ENCODE measurements at places on chromosomes 3 and 15.

DNA sequence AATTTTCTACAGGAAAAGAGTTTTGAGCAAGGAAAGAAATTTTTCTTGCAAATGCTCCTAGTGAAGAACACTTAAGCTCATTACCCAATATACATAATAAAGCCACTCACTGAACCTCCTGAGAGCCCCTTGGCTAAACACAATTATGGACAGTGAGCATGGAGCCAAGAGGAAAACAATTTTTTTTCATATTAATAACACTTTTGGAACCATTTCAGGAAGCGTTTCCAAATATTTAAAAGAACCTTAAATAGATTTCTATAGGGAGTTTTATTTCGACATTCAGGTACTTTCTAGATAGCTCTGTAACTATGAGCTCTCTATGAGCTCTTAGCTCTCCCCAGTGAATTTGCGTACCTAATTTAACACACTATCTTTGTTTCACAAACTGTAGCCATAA is 581.1 kb downstream of the ZNF385D start:
- no peak for DNase-seq

- DNase-seq, result no peak
Observed at GRCh38 chr3:117079997-117080396, 370.4 kb downstream of the TUSC7 start.

GRCh38 chr3:59812237-59813147 is 762.7 kb upstream of the CFAP20DC start:
- DNase-seq, result peak; percentile 74

DNA sequence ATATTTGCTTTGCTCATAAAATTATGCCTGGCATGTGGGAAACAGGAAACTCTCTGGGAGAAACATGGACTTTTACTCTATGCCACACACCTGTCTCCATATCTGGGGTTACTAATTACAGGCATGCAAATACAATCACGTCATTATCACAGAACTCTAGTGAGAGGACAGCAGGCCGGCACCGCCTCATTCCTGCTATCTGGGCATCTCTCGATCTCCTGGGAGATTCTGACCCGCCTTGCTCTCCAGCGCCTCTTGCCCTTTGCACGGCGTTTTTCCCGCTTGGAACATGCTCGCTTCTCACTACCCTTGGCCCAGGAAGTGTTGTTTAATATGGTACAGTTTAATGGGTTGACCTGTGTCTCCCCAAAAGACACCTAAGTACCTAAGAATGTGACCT is 45.4 kb upstream of the PARL start:
- no peak for DNase-seq

GRCh38 chr3:78035131-78035641 is 995.3 kb downstream of the ROBO2 start:
- DNase-seq, result no peak

DNA sequence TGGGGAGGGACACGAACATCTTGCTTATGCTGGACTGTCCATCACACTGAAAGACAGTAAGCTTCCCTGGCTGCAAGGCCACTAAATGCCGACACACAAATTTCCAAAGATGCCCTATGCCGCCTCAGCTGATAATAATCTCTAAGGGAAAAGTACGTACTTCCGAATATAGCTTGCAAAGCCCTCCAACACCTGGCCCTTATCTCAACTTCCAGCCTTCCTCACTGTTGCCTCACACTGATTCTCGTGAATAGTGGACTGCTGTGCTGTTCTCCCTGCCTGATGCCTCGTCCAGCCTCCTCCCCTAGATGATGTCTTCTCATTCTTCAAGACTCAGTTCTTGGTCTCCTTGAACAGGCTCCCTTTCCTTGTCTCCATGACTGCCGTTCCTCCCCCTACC is 72.3 kb downstream of the CD47 start:
- DNase-seq, result no peak

GRCh38 chr15:58109419-58109818 is 28.8 kb upstream of the AQP9 start:
- no peak for DNase-seq

DNA sequence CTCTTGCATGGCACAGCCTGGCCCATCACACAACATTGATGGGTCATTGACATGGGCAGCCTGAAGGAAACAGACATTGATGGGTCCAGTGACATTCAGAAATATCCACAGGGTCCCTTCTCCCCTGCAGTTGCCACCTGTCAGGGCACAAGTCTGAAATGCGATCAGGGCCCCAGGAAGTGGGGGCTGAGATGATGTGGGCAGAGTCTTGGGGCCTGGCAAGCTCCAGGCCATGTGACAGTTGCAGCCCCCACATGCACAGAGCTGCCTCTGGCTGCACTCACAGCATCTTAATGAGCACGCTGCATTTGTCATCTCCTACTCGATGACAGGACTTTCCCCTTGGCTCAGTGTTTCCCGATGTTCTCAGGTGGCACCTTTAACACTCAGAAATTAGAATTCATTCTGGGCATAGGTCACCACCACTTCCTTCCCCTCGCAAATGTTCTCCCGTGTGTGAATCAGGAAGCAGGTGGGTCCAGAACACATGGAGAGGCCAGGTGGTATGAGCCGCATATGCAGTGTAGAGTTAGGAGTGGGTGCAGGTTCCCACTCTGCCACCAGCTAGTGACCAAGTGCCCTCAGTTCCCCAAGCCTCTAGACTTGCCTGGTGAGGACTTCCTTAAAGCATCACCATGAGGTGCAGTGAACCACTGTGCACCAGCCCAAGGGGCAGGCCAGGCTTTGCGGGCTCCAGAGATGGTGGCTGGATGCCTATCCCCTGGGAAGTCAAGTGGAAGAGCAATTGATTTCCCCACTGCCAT is 1.6 kb upstream of the TXNRD3 start:
- no peak for DNase-seq

DNA sequence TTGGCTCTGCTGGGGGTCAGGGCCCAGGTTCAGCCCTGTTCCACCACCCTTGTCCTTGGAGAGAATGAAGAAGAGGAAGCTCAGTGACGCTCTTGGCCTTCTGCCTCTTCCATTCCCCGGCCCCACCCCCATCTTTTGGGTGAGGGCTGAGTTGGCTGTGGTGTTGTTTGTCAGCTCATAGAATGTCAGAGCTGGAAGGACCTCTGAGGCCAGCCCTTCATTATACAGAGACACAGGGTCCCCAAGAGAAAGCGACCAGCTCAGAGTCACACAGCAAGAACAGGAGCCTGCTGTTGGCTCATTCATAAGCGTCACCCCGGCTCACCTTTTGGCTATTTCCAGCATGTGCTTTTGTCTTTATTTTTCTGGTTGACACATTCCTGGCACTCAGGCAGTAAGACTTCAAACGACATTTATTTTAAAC is 68.2 kb downstream of the AAGAB start:
- DNase-seq, result peak; percentile 41

DNA sequence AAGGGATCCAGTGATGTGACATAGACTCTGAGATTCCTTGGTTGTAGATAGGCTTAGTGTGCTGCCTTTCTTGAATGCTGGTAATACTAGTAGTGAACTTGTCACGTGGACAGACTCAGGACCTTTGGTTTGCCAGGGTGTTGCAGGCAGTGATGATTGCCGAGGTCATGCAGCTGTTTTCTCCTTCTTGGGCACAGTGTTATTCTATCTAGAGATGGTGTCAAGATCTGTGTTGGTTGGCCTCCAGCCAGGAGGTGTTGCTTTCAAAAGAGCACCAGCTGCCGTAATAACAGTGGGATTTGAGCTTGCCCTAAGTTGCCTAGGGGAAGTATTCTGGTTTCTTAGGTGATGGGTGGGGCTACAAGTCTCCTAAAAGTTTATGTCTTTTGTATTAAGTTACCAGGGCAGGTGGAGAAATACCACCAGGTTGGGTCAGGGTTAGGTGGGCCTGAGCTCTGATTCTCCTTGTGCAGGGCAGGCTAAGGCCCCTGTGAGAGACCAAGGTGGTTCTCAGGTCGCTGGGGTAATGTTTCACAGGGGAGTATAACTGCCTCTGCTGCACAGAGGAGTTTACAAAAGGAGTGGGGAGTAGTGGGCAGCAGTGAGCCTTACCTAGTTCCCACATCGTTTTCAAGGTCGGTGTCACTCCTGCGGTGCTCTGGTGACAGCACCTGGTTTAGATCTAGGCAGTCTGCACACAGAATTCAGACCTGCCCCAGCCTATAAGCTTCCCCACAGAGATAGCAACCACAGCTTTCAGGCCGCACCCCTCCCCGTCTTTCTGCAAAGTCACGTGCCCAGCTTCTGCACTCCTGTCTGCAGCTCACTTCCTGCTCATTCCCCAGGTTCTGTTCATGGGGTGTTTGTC is 350.3 kb downstream of the DOCK3 start:
- no peak for DNase-seq

DNA sequence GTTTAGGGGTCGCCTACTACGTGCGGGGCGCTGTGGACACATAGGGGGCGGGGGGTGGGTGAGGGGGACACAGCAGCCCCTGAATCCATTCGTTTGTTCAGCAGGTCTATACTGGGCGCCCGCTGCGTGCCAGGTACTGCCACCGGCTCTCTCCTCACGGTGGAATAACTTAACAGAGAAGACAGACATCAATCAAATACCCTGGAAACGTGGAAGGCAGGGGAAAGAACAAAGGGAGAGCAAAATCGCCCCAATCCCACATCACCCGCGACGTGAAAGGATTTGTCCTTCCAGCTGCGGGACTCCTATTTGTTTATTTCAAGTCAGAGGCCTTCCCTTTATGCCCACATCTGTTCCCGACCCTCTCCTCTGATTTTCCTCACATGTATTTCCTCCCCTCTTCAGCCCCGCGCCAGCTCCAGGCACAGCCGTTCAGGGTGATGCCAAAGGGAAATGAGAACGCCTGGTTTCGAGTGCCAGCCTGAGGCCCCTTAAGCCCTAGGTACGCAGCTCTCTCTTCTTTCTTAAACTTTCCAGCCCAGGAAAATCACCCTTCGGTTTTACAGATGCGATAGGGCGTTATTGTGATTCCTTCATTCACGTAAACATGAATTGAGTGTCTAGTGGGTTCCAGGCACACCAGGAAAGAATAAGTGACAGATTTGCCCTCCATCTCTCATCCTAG is 726 bp upstream of the PROK2 start:
- DNase-seq, result no peak

DNA sequence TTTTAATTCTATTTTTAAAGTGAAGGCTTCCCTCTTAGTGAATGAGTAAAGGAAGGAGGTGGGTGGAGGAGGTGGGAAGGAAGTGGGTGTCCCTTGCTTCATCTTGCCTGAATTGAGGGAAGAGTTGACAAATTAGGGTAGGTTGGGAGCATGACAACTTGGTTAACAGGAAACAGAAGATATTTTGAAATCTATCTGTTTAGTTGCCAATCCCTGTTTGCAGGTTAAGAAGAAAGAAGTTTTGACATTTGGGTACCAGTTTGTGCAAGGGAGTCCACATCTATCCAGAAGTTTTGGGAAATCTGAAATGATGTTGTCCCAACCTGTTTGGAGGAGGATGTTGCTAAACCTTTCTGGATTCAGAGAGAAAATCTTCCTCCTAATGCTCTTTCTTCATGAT is 204.1 kb upstream of the SUCLG2 start:
- DNase-seq, result no peak

GRCh38 chr3:37301980-37302708 is 127.8 kb upstream of the LRRFIP2 start:
- DNase-seq, result no peak

- no peak for DNase-seq
Observed at GRCh38 chr15:63595065-63595464, 2.1 kb upstream of the FBXL22 start.

DNA sequence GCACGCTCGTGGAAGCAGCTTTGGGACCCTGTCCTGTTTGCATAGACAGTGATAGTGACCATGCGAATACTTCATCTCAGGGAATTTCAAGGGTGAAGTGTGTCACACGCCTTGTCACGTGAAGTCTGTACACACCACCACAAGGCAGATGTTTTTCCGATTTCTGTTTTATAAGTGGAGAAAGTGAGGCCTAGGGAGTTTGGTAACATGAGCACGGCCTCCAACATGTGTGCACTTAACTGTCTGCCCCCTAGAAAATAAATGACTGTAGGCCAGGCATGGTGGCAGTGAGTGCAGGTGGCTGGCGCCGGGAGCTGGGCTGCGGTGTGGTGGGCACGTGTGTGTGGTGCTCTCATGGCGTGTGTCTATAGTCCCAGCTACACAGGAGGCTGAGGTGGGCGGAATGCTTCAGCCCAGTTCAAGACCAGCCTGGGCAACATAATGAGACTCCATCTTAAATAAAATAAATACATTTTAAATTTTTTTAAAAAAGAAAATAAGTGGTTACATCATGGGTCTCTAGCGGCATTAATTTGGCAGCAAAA is 42.0 kb downstream of the WHAMM start:
- DNase-seq, result no peak

DNA sequence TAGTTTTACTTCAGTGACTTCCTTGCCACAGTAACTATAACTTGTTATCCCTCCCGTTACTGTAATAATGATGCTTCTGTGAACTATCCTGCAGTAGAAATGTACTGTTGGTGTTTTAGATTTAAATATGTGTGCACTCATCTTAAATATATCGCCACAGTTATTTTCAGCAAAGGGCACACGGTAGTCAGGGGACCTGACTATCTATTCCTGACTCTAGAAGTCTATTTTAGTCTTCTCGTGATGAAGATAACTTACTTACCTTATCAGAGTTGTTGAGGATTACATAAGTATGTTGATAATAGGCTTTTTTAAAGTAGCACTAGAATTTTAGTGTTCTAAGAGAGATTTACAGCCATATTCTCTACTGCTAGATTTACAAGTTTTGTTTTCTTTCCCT is 65.3 kb downstream of the ECT2 start:
- DNase-seq, result no peak

GRCh38 chr3:58022490-58022889 is 14.3 kb downstream of the FLNB start:
- DNase-seq, result peak; percentile 51

- no peak for DNase-seq
Observed at GRCh38 chr15:84938726-84939125, 42.9 kb upstream of the PDE8A start.

- DNase-seq, result no peak
Observed at GRCh38 chr3:137111497-137111896, 153.7 kb downstream of the IL20RB start.

DNA sequence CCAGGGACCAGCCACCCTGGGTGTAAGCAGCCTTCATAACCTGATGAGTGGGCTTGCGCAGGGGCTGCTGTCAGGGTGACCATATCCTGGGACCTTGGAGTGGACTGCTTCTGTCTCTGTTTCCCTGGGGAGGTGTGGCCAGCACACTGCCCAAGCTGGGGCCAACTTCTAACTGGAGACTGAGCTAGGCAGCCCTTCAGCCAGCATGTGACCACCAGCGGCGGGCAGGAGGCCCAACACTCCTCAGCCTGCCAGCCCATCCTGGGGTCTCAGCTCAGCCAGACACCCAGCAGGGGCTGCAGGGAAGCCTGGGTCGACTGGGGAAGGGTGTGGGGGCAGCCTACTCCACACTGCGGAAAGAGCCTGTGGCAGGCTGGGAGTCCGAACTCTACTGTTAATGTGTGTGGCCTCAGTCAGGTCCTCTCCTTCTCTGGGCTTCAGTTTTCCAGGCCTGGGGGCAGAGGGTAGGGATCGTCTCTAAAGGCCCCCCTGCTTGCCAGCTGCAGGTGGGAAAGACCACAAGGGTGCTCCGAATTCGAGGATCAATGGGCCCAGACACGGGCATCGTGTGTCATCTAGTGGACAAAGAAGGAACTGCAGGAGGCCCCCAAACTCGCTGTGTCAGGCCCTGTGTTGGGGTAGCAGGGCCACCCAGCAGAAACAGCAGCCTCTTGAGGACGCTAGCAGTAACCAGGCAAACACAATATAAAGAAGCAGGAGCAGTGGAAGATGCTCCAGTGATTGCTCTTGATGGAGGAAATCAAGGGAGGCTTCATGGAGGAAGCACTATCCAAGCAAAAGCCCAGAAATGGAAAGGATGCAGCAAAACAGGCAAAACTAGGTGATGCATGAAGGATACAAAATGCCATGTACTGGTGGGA is 2.0 kb upstream of the SEMA3G start:
- DNase-seq, result peak; percentile 62

GRCh38 chr3:109963831-109964230 is 626.5 kb upstream of the DPPA4 start:
- DNase-seq, result no peak

GRCh38 chr3:172449466-172450149 is 1.4 kb upstream of the GHSR start:
- DNase-seq, result peak; percentile 51

Data from EH (cell line).